Hair follicle dermal papilla cell (primary cell): ENCODE measurements at places on chromosomes 12 and 14. TPM values are rescaled to one million over a fixed set of nuclear protein-coding genes. Genes with fewer than 3 reads are reported as not detected.

The KRT72 gene
- total RNA-seq = not detected in 2 replicates

The PTGER2 gene
- 0.97 and 1.1 TPM in 2 replicates for total RNA-seq

The CLSTN3 gene
- 7.7 and 13.3 TPM in 2 replicates for total RNA-seq

The ANG gene
- total RNA-seq = 8.4 and 9.5 TPM in 2 replicates

The HOXC4 gene
- total RNA-seq = 0.16 and 0.24 TPM in 2 replicates

The GARIN6 gene
- total RNA-seq = not detected in 2 replicates

The NANOG gene
- total RNA-seq = not detected in 2 replicates

The RPS6KL1 gene
- total RNA-seq = 0.32 and 1.3 TPM in 2 replicates

The CLMN gene
- total RNA-seq = 2.1 and 2.7 TPM in 2 replicates

The KCNH5 gene
- not detected in 2 replicates for total RNA-seq

The RAPGEF3 gene
- 7.1 and 17.5 TPM in 2 replicates for total RNA-seq

The HELB gene
- 4.0 and 5.8 TPM in 2 replicates for total RNA-seq

The TAS2R19 gene
- total RNA-seq = 4.9 and 9.6 TPM in 2 replicates

The ACSS3 gene
- total RNA-seq = 16.3 and 20.4 TPM in 2 replicates

The RASSF9 gene
- total RNA-seq = 2.3 and 3.2 TPM in 2 replicates

The CEP83 gene
- total RNA-seq = 16.3 and 20.1 TPM in 2 replicates

The CNOT2 gene
- 132 and 177 TPM in 2 replicates for total RNA-seq

The TMPRSS12 gene
- not detected in 2 replicates for total RNA-seq

The TCTN1 gene
- 32.1 and 44.3 TPM in 2 replicates for total RNA-seq

The SETD1B gene
- 6.8 and 7.0 TPM in 2 replicates for total RNA-seq
